Stimulated activated CD4-positive, alpha-beta T cell treated with anti-CD3 and anti-CD28 coated beads, TNF-alpha, amount 100 ng/mL, for 1 hour (primary cell): ENCODE measurements at places on chromosomes 1 and 21.

- DNase-seq = no peak
Measured at GRCh38 chr1:39631361-39632322, 7.8 kb downstream of the HEYL start.

DNA sequence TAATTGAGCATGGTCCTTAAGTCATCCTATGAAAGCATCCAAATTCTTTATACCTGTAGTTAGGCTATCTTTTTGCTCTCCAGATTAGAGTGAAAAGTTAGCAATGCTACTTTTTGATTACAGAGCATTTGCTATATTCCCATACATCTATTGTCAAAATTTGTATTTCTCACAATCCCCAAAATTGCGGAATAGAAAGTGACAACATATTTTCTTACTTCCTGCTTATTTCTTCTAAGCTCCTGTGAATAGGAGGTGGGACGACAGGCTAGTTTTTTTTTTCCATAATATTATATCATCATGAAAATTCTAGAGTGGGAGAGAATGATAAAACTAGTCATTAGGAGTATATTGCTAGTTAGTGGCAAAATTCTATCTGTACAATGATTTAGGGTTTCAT, 264.0 kb upstream of the DPYD start:
- no peak for DNase-seq

GRCh38 chr1:9180111-9180819, 51.4 kb upstream of the GPR157 start:
- DNase-seq = no peak

DNA sequence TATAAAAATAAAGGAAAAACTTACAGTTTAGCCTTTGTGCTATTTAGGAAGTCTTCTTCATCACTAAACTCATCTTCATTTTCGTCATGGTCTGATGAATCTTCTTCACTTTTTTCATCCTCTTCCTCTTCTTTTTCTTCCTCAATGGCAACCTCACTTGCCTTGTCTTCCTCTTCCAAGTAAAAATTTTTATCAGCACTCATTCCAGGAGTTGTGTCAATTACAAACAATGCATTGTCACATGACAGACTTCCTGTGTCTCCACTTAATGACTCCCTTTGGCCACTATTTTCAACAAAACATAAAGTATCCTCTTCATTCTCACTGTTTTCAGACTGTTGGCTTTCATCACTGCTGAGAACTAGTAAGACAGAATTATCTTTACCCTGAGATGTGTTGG, 2.8 kb downstream of the DNTTIP2 start:
- no peak for DNase-seq

- DNase-seq = no peak
Measured at GRCh38 chr21:46646541-46647154, 11.2 kb downstream of the PRMT2 start.

GRCh38 chr1:81703391-81703755, 97.4 kb upstream of the ADGRL2 start:
- DNase-seq = no peak

- no peak for DNase-seq
Measured at GRCh38 chr21:46082963-46083790, 14.7 kb upstream of the COL6A2 start.
